ENCODE measurements at places on chromosomes 6 and 20.

DNA sequence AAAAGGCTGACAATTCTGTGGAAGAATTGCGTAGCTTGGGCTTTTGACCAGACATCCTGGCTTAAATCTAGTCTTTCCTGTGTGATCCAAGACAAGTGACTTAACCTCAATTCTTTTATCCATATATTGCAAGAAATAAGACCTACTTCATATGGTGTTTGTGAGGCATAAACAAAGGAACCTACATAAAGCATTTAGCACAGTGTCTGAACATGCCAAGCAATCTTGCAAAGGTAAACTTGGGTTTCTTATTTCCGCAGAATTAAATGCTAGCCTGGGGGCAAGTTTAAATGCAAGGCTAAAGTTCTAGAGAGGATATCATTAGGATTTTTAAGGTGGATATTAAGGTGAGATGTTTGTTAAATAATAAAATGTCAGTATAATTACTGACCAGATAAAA is 47.9 kb downstream of the HDDC2 start:
- DNase-seq = no peak

DNA sequence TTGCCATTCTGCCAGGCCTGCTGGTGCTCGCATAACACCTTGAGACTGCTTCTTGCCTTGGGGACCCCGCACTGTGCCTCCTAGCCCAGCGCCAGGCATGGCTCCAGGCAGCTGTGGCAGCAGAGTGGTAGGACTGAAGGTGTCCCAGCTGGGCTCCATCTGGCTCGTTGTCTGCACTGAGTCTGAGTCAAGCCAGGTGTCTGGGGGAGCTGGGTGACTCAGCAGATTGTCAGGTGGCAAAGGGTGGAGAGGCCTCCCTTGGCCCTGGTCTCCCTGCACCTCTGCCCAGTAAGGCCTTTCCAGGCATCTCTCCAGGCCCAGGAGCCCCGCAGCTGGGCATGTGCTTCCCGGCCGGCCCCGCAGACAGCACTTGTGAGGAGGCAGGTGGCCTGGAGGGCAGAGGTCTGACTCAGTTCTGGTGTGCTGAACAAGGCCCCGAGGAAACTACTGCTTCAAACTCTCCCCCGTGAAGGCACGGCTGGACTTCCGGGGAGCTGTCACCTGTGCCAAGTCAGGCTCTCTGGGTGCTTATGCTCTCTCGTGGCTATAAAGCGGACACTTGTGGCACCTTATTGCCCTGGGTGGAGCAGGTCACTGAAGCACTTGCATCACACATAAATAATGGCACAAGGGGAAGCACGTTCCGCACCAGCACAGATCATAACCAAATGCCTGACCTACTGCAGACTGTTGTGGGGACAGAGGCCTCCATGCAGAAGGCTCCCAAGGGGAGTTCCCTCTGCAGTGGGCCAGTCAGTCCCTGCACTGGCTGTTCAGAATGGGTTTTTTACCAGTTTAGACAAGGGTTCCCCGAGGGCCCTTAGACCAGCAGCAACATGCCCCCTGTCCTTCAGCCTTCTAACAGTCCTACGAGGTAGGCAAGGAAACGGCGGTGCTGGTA is 27.5 kb downstream of the FOXC1 start:
- DNase-seq = no peak

- DNase-seq = no peak
Measured at GRCh38 chr20:8803941-8804340, 264.9 kb upstream of the PLCB4 start.

- no peak for DNase-seq
Measured at GRCh38 chr20:61041481-61041880, 210.6 kb upstream of the CDH4 start.

GRCh38 chr6:19637010-19637409 is 200.2 kb upstream of the ID4 start:
- DNase-seq = no peak

GRCh38 chr20:62485062-62485700 is 9.4 kb upstream of the GATA5 start:
- no peak for DNase-seq

- DNase-seq = no peak
Measured at GRCh38 chr6:209432-210103, 82.7 kb upstream of the DUSP22 start.

Measured in thoracic aorta (tissue), 2 donors.